ENCODE measurements at places on chromosomes 2 and 18. TPM values are rescaled to one million over a fixed set of nuclear protein-coding genes. Genes with fewer than 3 reads are reported as not detected.

MGAT4A gene
- total RNA-seq = 0.36 TPM

NGEF gene
- 1.1 TPM for total RNA-seq

PDE1A gene
- 34.9 TPM for total RNA-seq

NOSTRIN gene
- 0.81 TPM for total RNA-seq

WDR54 gene
- total RNA-seq = 16.9 TPM

COL4A3 gene
- total RNA-seq = 1.3 TPM

UGT1A6 gene
- total RNA-seq = 0.09 TPM
